ENCODE measurements at places on chromosomes 4 and X.

DNA sequence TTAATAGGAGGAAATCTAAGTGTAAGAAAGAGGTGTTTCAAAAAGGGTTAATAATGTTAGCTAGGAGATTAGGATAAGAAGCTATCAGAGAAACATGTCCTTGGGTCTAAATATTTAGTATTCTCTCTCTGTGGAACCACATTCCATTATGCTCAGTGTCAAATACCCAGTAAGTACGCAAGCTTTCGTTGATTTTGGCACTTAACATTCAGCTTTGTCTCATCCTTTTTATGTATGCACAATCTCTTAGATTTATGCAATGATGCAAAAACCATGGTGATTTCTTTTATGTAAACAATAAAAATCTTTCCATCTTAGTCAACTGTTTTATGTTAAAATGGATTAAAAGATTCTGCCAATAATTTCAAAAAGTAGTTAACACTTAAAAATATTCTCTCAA, 129.2 kb downstream of the KLHL13 start:
- no peak for DNase-seq

- no peak for DNase-seq
These were observed 36.2 kb upstream of the PROM1 start for GRCh38 chr4:16119981-16120380.

GRCh38 chr4:137623013-137623412, 90.7 kb upstream of the PCDH18 start:
- no peak for DNase-seq

- DNase-seq = no peak
These were observed 22.6 kb downstream of the PLS3 start for GRCh38 chrX:115583496-115584004.

DNA sequence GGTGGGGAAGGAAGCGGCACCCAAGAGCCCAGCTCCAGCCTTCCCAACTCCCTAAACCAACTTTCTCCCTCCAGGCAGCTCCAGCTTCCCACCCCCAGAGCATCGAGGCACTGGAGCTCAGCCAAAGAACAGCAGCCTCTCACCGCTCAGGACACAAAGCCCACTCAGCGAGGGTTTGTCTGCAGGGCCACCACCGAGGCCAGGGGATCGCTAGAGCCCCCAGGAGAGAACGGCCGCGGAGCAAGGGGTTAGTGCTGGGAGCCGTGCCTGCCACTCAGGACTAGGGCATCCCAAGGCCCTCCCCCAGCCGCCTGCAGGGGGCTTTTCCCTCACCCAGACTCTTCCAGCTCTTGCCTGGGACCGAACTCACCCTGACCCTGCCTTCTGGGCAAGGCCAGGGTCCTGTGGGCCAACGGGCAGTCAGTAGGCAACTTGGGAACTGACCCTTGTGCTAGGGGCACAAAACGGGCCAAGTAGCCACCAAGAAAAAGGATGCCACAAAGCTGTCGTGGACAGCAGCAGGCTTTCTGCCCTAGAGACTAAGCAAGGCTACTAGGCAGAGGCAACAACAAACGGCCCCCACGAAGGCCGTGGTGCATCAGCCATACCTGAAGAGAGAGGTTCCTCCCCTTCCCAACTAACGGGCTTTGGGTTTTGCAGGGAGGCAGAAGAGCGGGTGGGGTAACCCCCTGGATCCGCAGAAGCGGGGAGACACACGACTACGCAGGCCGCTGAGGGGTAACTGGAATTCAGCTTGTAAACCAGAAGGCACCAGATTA, 2.3 kb downstream of the HCFC1 start:
- DNase-seq = no peak

All from dorsolateral prefrontal cortex (tissue), 122 donors.